ENCODE measurements at places on chromosomes 2 and 18.

DNA sequence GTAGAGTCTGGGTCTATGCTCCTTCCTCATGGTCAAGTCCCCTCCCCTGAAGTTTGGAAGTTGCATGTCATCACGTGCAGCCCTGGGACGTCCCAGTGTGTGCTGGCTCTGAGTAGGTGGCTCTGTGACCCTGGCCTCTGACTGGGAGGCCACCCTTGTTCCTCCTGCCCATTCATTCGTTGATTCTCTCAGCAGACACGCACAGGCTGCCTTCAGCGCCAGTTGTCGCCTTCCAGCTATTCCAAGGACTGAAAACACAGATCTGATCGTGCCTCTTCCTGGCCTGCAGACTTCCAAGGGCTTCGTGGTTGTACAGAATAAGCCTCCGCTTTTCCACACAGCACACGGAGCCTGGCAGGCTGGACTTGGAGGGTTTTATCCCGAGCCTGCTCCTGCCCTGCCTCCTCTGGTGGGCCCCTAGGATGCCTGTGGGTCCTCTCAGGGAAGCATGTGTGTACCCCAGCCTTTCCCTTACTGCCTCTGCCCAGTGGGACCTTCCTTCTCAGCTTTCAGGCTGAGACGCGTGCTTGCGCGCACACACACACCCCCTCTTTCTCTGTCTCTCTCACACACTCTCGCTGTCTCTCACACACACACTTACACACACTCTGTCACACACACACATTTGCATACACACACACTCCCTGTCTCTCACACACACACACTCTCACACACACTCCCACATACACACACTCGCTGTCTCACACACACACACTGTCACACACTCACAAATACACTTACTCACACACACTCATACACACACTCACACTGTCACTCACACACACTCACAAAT lies 17.7 kb downstream of the SH3BP4 start:
- no peak for DNase-seq

GRCh38 chr2:446963-447530 lies 159.2 kb upstream of the ALKAL2 start:
- no peak for DNase-seq

DNA sequence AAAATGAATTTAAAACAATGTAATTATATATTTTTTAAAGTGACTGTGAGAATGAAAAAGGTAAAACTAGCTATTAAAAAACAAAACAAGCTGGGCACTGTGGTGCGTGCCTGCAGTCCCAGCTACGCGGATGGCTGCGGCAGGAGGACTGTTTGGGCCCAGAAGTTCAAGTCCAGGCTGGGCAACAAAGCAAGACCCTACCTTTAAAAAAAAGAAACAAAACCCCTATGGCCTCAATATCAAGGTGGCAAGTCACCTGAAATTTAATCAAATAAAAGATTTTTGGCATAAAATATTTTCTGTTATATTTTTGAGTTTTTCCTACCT lies 46.9 kb upstream of the STRN start:
- no peak for DNase-seq

GRCh38 chr2:235085476-235085875 lies 133.7 kb downstream of the SH3BP4 start:
- no peak for DNase-seq

All from kidney (tissue), 22 donors.